ENCODE measurements at places on chromosomes 3 and 15.

DNA sequence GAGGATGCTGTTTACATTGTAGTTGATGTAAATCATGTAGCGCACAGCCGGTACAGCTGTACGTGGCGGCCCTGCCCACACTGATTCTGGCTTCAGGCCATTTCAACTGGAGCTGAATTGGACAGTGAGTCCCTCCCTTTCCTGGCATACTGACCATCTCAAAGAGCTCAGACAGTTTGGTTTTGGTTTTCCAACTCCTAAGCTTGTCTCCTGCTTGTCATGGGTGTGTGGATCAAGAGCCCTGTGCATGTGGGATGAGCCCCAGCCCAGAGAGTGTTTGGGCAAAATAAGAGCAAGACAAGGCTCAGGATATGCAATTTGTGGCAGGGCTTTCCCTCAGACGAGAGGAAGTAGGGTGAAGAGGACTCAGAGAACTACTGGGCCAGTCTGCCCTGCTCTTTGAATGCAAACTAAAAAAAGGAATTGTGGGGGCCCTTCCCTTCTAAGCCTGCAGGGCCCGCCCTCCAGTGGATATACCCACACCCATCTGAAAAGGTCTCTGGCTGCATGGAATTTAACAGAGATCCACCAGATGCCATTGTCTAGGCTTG lies 13.3 kb downstream of the ITGA11 start:
- peak; percentile 71 for DNase-seq

DNA sequence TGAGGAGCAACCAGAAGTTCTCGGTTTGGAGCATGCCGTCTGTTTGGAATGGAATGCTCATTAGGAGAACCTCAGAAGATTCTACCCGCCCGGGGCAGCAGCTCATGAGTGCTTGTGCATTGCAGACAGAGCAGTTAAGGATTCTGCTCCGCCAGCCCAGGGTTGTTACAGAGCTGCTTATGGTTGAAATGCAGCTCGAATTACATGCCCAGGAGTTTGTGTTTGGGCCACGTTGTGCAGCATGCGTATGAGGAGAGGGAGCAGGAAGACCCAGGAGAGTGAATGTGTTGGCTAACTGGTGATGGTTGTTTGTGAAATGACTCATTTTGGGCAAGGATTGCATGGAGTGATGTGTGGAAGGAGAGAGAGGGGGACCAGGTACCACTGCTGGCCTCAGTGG lies 9.0 kb downstream of the FGD5 start:
- DNase-seq: no peak

GRCh38 chr3:45574067-45574494 lies 20.5 kb upstream of the LIMD1 start:
- no peak for DNase-seq

- no peak for DNase-seq
These were observed 3.4 kb downstream of the FYCO1 start for GRCh38 chr3:45992133-45992729.

- no peak for DNase-seq
These were observed 936.8 kb downstream of the EPHA3 start for GRCh38 chr3:90044084-90044816.

DNA sequence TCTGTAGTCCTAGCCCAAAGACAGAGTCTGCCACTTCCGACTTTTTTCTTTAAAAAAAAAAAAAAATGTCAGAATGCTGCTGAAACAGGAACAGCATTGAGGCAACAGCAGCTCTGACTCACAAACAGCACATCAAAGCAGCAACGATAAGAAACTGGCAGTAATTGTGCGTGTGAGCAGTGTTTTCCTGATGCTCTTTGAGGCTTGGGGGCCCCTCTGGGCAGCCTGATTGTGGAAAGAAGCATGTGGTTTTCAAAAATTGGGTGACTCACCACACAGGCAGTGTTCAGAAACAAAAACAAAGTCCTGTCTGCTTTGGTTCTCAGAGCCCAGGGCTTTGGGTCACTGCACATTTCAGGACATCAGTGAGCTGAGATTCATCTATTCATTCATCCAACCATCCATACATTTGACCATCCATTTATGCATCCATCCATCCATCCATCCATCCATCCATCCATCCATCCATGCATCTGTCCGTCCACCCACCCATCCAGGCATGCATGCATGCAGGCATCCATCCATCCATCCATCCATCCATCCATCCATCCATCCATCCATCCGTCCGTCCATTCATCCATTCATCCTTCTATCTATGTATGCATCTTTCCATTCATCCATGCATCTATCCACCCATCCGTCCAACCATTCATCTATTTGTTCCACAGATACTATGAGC lies 308.4 kb downstream of the RPLP1 start:
- peak; percentile 98 for DNase-seq

- DNase-seq: peak; percentile 88
These were observed 1.3 kb downstream of the KLF15 start for GRCh38 chr3:126355777-126356372.
